Cerebellar cortex (tissue), 1 donor: ENCODE measurements at places on chromosomes 2 and 18.

DNA sequence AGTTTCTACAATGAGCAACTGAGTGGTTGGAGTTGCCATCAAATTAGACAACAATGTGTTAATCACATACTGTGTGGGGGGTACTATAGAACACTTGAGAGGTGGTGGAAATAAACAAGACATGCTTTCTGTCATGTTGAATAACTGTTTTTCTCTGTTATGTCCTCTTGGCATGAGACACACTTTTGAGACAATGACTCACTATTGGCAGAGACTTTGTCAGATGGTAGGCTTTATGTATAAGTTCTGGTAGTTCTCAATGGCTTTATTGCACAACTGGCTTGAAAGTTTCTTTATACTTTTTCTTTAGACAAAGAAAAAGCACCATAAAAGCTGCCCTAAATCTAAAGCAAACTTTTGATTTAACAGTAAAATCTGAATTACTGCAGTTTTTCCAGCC lies 578.7 kb downstream of the ADCYAP1 start:
- no peak for DNase-seq

DNA sequence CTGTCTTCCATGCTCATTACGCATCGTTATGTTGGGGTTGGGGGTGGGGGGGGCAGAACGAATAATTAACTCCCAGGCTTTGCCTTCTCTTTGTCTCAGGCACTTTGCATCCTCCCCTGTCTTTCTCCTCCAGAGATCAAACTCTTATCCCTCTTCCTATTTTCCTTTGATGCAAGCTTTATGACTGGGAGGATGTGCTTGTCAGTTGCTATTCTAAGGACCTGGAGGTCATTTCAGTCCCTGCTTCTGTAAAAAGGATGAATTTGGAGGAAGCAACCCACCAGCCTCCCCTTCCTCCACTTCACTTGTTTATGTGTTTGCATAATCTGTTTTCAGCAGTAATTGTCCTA lies 87.5 kb downstream of the ZCCHC2 start:
- DNase-seq: no peak

GRCh38 chr2:202918860-202919259 lies 6.8 kb downstream of the CARF start:
- no peak for DNase-seq

- DNase-seq: no peak
Observed at GRCh38 chr2:233262562-233262961, 11.1 kb downstream of the ATG16L1 start.

DNA sequence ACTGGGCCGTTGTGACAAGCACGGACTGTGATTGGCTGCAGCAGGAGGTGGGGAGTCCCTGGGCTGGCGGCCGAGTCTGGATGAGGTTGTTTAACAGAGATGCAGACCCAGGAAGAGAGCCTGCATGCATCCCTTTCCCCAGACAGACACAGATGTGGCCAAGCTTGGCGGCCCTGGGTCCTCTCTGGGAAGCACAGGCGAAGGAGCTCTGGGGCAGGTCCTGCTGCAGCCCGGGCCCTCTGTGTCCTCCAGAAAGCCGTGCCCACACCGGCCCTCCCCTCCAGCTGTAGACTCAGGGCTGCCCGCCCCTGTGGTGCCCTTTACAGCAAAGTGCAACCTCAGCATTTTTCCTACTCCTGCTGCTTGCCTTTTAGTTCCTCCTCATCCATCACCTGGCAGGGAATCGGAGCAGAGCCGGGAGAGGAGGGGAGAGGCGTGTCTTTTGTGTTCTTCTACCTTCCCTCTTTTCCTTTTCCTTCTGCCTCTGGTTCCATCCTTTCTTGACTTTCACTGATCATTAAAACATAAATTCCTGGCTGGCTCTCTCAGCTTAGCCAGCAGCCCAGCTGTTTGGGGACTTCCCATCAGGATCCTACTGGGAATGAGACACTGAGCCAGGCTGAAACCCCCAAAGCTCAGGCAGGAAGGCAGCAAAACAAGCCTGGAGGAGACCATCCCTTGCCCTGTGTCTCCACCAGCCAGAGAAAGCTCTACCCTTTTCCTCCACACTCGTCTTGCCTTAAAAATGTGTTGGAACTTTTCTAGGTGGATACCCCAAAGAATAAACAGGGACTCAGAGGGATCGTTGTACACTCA lies 75.0 kb downstream of the CTIF start:
- DNase-seq: peak; percentile 63

DNA sequence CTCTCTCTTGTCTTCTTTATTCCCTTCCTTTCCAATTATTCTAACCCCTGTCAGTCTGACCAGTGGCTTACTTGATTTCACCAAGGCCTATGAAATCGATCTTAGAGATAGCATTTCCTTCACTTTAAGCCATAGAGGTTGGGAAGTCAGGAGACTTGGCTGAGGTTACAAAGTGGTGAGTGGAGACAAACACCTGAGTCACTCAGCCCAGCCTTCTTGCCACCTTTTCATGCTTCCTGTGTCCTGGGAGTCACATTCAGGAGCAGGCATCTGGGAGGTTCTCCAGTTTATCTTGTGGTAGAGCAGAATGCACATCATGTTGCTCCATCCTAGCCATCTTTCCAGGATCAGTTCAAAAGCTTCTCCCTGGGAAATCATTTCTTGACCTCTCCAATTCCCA lies 59.1 kb downstream of the VSNL1 start:
- DNase-seq: no peak
